ENCODE measurements at places on chromosomes 6 and 20.

DNA sequence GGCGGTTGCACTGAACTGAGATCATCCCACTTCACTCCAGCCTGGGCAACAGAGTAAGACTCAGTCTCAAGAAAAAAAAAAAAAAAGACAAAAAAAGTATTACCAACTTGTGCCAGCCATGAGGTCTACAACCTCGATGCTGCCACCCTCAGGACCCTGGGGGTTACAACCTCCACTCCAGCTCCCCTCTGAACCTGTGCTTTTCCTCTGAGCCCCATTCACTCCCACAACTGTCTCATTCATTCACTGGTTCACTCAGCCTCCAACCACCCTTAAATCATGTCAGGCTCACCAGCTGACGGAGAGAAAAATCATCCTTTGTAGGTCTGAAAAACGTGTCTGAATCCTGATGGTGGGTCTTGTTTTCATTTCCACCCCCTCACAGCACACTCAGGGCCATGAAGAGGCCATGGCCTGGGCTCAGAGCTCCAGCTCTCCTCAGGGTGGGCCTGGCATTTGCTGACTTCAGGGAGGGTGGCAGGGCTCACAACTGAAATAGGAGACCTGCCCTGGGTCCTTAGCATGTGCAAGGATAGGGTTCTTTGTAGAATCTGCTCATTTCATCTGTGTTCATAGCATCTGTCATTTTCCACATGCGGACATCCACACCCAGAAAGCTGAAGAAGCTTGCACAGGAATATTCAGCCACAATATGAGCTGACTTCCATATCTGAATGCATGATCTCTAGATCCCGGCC lies 1.9 kb upstream of the ULBP1 start:
- peak; percentile 30 for DNase-seq

DNA sequence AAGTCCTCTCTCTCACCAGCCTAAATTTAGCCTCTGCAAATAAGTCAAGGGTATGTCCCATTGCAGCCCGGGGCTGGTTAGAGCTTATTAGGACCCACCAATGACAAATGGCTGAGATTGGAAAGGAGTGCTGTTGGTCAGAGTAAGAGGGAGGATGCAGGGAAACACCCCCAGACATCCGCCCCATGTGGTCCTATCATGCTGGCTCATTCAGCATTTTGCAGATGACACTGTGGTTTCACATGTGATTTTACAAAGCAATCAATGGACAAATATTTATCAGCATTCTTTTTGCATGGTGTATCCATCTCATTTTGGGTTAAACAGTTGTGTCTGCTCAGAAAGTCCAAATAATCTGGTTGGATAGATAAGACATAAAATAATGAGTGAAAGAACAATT lies 152.2 kb upstream of the EXOC2 start:
- DNase-seq = no peak

DNA sequence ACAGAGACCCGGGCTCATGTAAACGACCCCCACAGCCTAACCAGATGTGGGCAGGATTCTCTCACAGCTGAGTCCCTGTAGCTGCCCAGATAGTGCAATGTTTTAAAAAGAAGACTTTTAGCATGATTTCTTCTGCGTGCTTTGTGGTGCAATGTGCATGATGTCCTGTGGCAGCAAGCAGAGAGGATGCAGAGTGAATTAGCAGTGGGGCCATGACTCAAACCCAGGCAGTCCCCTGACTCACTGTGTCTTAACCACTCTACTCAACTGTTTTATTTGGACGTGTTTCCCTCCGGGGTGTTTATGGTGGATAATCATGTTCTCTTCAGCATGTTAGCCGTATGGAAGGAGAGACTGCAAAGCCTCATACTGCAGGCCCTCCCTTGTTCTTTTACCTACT lies 247.9 kb downstream of the SLC24A3 start:
- DNase-seq = peak; percentile 66

GRCh38 chr6:32369660-32370059 lies 2.0 kb downstream of the TSBP1 start:
- peak; percentile 85 for DNase-seq

DNA sequence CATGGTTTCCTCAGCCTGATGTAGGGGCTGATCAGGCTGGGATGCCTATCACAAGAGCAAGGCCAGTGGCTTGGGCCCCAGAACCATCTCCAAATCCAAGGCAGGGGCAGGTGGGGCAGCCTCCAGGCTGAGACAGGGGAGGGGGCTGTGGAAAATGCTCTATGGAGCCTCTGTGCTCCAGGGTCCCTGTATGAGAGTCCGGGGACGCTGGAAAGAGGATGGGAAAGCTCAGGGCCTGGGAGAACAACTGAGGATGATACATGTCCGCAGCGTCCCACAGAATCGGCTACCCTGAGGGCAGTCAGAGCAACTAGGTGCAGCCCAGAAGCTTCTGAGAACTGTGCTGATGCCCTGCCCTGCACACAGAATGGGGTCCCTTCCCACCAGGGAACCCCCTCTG lies 43.4 kb downstream of the CPXM1 start:
- DNase-seq = no peak

- no peak for DNase-seq
These were observed 233.1 kb upstream of the ZNF217 start for GRCh38 chr20:53826597-53827291.

DNA sequence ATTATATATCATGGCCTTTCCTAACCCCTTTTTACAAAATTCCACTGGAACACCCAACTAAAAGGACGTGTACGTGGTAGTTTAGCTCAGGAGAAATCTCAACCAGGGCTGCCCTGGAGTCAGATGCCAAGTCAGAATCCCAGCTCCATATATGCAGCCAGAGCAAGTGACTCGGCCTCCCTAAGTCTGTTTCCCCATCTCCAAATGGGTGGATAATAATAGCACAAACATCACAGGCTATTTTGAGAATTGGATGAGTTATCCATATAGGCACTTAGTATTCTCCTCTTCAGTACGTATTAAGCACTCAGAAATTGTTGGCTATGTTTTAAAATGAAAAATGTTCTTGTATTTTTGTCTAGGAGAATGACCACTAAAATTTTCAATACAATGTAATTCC lies 481.5 kb downstream of the CD109 start:
- DNase-seq = no peak

- DNase-seq = no peak
These were observed 573.0 kb downstream of the CD109 start for GRCh38 chr6:74268815-74269599.

- DNase-seq = no peak
These were observed 80.4 kb downstream of the TBXT start for GRCh38 chr6:166087246-166087645.

DNA sequence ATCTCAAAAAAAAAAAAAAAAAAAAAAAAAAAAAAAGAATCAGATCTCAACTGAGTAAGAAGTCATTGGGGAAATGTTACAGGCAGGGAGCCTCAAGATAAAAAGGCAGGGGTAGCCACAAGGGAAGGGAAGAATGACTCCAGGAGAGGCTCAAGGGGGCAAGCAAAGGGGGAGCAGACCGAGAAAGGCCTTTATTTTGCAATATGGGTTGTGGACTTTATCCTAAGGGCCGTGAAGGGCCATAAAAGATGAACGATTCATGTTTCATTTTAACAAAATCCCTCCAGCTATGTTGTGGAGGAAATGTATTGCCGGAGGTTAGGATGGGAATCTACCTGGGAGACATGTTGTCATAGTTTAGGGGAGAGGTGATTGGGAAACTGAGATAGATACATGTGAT lies 25.8 kb upstream of the SEC63 start:
- DNase-seq = no peak

GRCh38 chr20:35001596-35002362 lies 46.1 kb downstream of the MYH7B start:
- no peak for DNase-seq

- no peak for DNase-seq
These were observed 406.8 kb upstream of the SULF2 start for GRCh38 chr20:48192109-48192508.

- no peak for DNase-seq
These were observed 49.6 kb downstream of the KIZ start for GRCh38 chr20:21175433-21175832.

Data from fibroblast of skin of scalp (primary cell).